ENCODE measurements at places on chromosomes 12 and 14.

GRCh38 chr12:109934026-109934425 is 34.0 kb downstream of the TCHP start:
- DNase-seq: no peak

DNA sequence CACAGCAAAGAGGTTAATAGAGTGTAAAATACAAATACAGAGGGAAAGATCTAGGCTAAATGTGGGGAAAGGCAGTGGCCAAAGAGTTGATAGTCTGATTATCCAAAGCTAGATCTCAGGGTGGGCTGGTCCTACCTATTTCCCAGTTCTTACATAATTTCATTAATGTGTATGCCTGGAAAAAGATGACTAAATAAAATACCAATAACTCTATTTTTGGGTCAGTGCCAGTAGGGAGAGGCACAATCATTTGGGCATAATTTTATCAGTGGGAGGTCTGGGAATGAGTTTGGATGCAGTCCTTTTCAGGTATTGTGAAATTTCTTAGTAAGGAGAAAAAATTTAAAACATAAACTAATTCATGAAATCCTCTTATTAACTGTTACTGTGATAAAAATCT is 30.6 kb upstream of the CLEC14A start:
- DNase-seq: no peak

- DNase-seq: no peak
Measured at GRCh38 chr12:88556213-88556774, 24.0 kb downstream of the KITLG start.

GRCh38 chr14:96895658-96896271 is 98.6 kb downstream of the VRK1 start:
- no peak for DNase-seq

Measured in activated CD8-positive, alpha-beta memory T cell treated with anti-CD3 and anti-CD28 coated beads for 4 hours (primary cell).